AG10803 (cell line): ENCODE measurements at places on chromosomes 12 and 14.
A peak's percentile ranks its signal among the peaks of the same experiment; 100 is the strongest.

- DNase-seq = peak; percentile 23
Measured at GRCh38 chr14:83300476-83301064, 1766.9 kb upstream of the SEL1L start.

DNA sequence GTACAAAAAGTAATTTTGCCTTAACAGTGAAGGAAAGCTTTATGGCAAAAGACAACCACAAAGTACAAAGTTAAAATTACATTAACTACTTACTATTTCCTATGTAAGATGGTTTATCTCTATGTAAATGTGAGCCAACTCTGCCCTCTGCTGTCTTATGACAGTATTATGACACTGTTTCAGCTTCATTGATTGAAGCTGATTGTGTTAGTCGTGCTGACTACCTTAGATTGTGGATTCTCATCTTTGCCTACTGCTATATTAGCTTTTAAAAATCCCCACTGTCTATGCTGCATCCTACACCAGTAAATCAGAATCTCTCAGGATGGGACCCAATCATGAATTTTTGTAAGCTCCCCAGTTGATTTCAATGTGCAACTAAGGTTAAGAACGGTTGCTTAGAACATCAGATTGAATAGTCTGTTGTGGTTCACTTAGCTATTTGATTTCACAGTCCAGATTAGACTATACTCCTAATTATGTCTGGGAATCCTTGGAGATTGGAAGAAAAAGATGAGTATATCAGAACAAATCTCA, 12.2 kb upstream of the SPTB start:
- peak; percentile 74 for DNase-seq

- no peak for DNase-seq
Measured at GRCh38 chr14:68076451-68076850, 256.9 kb downstream of the RAD51B start.

DNA sequence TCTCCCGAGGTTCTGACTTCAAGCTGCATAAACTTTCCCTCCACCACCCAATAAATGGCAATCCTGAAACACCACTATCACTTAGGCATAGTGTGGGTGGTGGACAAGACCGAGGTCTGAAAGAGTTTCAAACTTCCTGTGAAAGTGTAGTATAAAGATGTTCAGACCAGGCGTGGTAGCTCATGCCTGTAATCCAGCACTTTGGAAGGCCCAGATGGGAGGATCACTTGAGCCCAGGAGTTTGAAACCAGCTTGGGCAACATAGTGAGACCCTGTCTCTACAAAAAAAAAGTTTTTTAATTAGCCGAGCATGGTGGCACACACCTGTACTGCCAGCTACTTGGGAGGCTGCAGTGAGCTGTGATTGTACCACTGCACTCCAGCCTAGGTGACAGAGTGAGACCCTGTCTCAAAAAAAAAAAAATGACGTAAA, 61.9 kb downstream of the CCDC92 start:
- DNase-seq = no peak

DNA sequence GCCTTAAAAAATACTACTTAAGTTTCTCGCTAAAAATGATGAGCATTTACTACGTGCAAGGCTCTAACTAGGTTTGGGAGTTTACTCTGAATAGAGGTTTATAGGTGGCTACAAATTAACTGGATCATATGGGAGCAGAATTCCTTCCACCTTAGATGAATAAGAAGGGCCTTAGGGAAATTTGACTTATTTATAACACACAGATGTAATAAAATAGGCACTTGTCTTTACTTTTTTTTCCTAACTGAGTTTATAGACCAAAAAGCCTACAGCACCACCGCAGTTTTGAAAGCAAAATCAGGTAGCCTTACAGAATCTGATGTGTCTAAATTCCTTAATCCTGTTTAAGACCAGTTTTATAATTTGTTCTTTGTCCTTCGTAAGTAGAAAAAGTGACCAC, 10.5 kb downstream of the AEBP2 start:
- DNase-seq = no peak

DNA sequence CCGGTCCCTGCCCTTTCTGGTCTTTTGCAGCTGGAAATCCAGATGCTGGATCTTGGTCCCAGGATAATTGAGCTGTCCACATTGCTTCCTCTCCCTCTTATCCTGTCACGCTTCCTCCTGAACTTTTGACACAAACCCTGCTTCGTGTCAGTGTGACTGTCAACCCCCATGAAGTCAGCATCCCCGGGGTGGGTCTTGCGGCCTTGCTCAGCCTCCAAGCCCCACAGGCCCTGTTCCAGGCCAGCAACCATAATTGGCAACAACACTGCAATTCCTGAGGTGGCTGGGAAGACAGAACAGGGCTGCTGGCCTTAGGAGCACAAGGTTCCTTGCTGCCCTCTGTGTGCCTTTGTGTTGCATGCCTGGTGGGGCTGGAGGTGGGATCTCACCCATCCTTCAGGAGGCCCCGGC, 74.9 kb downstream of the NTF3 start:
- DNase-seq = peak; percentile 82

DNA sequence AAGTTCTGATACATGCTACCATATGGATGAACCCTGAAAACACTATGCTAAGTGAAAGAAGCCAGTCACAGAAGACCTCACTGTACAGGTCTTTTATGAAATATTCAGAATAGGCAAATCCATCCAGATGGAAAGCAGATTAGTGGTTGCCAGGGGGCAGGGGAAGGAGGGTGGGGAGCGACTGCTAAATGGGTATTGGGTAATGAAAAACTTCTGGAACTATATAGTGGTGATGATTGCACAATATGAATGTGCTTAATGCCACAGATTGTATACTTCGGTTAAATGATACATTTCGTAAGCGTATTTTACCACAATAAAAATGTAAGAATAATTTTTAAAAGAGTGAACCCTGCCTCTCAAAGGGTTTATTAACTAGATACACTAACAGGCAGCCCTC, 11.8 kb upstream of the KSR2 start:
- DNase-seq = peak; percentile 56

- no peak for DNase-seq
Measured at GRCh38 chr14:22268875-22269274, 320.1 kb downstream of the DAD1 start.

DNA sequence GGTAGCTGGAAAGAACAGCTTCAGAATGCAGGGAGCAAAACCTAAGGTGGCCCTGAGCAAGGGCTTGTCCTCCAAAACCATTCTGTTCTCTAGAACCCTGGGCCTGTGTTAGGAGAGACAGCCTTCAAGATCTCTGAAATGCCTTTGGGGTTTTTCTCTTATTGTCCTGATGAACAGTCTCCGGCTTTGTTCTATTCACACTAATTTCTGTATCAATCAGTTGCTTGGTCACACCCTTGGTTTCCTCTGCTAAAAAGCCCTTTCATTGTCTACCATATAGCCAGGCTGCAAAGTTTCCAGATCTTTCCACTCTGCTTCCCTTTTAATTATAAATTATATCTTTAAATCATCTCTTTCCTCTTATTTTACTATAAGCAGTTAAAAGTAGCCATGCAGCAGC, 219.9 kb upstream of the ARID2 start:
- no peak for DNase-seq

- no peak for DNase-seq
Measured at GRCh38 chr14:71208702-71209357, 301.6 kb downstream of the PCNX1 start.

DNA sequence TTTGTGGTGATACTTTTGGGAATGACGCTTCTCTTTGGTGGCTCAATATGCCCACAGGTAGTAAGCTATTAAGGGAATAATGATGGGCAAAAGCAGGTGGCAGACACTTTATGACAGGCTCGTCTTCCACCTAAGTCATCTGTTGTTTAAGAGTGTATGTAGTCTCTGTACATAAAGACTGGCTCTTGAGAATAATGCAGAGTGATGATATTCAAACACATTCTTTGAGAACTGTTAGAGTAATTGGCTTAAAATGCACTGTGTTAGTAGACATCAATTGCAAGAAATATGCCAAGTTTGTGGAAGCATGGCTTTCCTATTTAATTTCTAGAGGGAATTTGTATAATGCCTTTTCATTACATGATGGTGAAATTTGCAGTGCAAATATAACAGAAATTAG, 694.8 kb upstream of the MIS18BP1 start:
- no peak for DNase-seq
